Gastrocnemius medialis (tissue), 4 donors: ENCODE measurements at places on chromosomes 13 and 19.
A peak's percentile ranks its signal among the peaks of the same experiment; 100 is the strongest.

GRCh38 chr13:43331672-43332071 lies 308.3 kb downstream of the DNAJC15 start:
- H3K27ac ChIP-seq, result no peak overlapping the region
- H3K27me3 ChIP-seq, result no peaks in the 10 kb centered on the region
- peaks cover 8% of the 10 kb centered on the region for H3K4me1 ChIP-seq

GRCh38 chr19:32318884-32319520 lies 26.4 kb upstream of the ZNF507 start:
- no peak overlapping the region for H3K27ac ChIP-seq
- no peaks in the 10 kb centered on the region for H3K4me1 ChIP-seq
- no peaks in the 10 kb centered on the region for H3K36me3 ChIP-seq
- DNase-seq, result no peak
- H3K4me3 ChIP-seq, result no peak overlapping the region
- no peaks in the 10 kb centered on the region for H3K27me3 ChIP-seq

DNA sequence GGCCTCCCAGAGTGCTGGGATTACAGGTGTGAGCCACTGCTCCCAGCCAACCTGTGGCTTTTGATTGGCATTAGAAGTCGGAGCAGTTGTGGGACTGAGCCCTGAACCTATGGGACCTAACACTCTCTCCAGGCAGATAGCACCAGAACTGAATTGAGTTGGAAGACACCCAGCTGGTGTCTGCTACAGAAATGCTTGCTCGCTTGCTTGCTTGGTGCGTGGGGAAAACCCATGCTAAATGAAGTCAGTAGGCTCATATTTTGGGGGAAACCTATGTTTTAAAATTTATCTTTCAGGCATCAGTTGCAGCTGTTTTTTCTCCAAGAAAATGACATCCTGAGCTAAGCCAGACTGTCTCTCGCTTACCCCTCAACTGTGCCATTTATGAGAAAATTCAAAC lies 158.5 kb upstream of the RFC3 start:
- no peaks in the 10 kb centered on the region for H3K36me3 ChIP-seq
- no peaks in the 10 kb centered on the region for H3K27me3 ChIP-seq
- no peaks in the 10 kb centered on the region for H3K4me1 ChIP-seq
- no peak overlapping the region for H3K27ac ChIP-seq

DNA sequence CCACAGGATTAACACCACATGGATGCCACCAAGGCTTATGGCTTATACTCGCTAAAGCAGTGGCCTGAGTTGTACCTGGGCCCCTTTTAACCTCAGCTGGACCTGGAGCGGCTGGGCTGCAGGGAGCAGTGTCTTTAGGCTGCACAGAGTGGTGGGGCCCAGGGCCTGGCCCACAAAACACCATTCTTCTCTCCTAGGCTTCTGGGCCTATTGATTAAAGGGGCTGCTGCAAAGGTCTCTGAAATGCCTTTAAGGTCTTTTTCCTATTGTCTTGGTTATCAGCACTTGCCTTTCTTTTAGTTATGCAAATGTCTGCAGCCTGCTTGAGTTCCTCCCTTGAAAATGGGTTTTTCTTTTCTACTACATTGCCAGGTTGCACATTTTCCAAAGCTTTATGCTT lies 973.9 kb upstream of the PRR20A start:
- no peaks in the 10 kb centered on the region for H3K36me3 ChIP-seq
- DNase-seq, result no peak
- H3K4me3 ChIP-seq, result no peak overlapping the region
- H3K27ac ChIP-seq, result no peak overlapping the region
- no peaks in the 10 kb centered on the region for H3K4me1 ChIP-seq
- H3K27me3 ChIP-seq, result no peaks in the 10 kb centered on the region

GRCh38 chr19:17948514-17948900 lies 15.7 kb downstream of the CCDC124 start:
- H3K27ac ChIP-seq, result no peak overlapping the region
- no peak for DNase-seq
- H3K4me3 ChIP-seq, result peak overlapping the region; percentile 66
- H3K4me1 ChIP-seq, result peaks cover 39% of the 10 kb centered on the region
- peaks cover 47% of the 10 kb centered on the region for H3K27me3 ChIP-seq
